ENCODE measurements at places on chromosomes 2 and 18. TPM values are rescaled to one million over a fixed set of nuclear protein-coding genes. Genes with fewer than 3 reads are reported as not detected.
A peak's percentile ranks its signal among the peaks of the same experiment; 100 is the strongest.

The PPP4R3B gene
- 30.3 TPM for total RNA-seq

GRCh38 chr2:38224181-38224580, 148.2 kb upstream of the CYP1B1 start:
- no peak for DNase-seq

The FABP1 gene
- not detected for total RNA-seq

The KANSL1L gene
- 17.4 TPM for total RNA-seq

- DNase-seq: no peak
Measured at GRCh38 chr2:172086241-172087206, 1.2 kb downstream of the DLX1 start.

The PPP1R1C gene
- total RNA-seq: 25.2 TPM

GRCh38 chr2:100073110-100073509, 69.3 kb downstream of the AFF3 start:
- peak; percentile 55 for DNase-seq

DNA sequence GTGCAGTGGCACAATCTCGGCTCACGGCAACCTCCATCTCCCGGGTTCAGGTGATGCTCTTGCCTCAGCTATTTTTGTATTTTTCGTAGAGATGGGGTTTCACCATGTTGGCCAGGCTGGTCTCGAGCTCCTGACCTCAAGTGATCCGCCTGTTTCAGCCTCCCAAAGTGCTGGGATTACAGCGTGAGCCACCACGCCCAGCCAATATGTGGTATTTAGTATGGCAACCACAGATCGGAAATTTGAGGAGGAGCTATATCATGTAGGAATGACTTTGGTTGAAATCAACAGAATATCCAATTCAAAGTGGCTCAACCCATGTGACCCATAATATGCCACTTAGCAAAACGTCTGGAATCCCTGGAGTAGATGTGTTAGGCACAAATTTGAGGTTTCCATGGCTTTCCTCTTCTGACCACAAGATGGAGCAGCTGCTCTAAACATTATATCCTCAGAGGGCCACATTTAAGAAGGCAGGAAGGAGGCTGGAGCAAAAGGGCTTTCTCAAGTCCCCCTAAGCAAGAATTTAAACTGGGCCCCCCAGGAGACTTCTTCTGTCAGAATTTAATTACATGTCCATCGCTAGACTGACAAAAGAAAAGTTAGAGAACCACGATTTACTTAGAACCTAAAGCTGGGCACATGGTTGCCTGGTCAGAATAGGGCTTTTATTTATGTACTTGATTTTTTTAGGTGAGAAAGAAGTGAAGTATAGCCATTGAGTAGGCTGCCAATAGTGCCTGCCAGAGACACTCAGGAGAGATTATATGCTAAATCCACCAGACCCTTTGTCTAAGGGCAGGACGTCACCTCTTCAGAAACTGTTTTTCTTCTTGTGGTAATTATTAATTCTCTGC, 49.6 kb upstream of the ITSN2 start:
- no peak for DNase-seq

DNA sequence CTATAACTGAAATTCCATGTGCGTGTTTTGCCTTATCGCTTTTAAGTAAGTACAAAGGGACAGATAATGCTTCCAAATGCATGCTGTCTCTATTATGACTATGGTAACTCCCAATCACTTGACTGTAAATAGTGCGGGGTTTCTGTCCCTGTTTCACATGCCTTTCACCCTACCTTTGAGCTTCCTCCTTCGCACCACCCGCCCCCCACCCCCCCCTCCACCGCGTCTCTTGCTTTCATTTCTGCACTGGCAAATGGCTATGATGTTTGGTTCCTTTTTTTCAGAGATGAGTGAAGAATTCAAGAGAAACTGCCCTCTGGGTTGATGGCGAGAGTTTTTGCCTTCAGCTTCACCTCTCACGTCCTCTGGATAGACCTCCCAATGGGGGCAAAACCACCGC, 25.0 kb upstream of the SPP2 start:
- DNase-seq: no peak

DNA sequence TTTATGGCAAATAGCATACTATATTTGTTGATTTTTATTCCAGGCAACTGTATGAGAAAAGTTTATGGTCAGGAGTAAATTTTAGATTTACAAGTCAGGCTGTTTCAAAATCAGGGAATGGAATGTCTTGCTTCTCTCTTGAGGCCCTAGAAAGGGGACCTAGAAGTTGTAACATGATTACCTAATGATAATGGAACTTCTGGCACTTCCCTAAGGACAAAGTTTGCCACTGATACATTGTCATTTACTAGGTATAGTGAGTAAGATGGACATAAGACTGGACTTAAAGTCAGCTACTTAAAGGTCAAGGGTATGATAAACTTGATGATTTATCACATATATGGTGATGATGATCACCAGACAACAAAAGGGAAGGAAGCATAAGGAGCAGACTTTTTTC, 103.3 kb upstream of the VRK2 start:
- no peak for DNase-seq

DNA sequence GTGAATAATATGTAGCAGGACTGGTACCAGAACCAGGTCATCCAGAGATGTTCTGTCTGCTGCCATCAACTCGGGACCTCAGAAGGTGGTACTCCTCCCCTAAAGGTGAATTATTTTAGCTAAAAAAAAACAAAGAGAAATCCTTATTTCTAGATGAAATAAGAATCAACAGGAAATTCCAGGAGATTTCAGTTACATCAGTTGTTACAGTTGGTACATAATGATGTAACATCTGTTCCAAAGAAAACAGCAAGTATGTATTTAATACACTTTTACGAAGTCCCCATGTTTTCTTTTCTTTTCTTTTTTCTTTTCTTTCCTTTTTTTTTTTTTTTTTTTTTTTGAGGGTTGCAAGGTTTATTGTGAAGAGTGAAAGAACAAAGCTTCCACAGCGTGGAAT, 33.6 kb upstream of the CD28 start:
- DNase-seq: no peak

GRCh38 chr2:95047629-95048510, 22.4 kb downstream of the MAL start:
- no peak for DNase-seq

The GYPC gene
- 114 TPM for total RNA-seq

- DNase-seq: no peak
Measured at GRCh38 chr2:230781130-230781797, 68.6 kb downstream of the CAB39 start.

DNA sequence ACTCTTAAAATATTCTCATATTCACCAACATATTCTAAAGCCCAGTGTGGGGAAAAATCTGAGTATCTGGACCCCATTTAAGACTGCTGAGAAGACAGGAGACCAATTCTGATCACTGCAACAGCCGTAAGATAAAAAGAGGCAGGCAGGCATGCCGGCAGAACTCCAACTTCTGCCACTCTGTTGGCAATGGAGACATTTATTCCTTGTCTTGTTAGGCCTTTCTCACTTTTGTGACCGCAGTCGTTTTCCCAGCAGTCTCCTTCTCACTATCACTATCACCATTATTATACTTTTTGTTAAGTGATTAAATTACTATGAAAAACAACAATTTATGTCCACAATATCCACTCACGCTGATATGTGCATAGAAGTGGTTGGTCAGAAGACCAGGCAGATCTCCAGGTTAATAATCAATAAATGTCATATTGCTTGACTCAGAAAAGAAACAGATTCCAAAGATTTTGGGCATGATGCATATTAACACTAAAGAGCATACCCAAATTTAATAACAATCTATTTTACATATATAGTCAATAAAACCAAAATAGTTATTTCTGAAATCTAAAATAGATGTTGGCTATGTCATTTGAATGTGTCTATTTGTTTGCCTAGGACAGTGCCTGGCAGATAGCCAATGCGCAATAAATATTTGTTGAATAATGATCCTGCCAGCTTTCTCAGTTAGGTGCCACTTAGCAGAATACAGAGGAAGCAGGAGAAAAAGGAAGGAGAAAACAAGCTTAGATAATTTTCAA, 38.2 kb downstream of the SESTD1 start:
- DNase-seq: peak; percentile 41

GRCh38 chr2:22020091-22020742, 896.4 kb downstream of the TDRD15 start:
- DNase-seq: no peak

DNA sequence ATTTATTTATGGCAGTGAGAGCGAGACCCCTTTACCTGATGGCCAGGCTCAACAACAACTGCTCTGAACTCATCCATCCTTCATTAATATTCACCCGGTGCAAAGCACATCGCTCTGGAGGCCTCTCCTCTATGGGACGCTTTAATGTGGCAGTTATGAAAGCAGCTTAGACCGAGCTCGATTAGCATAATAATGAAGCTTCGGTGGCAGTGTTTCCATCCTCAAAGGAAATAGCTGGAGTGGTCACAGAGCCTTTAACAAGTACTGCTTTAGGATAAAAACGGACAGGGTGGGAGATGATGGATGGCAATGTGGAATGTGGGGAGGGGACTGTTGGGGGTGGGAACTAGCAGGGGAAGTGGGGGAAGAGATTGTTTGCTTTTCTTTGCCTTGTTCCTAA, 243.9 kb downstream of the SLC4A3 start:
- no peak for DNase-seq

DNA sequence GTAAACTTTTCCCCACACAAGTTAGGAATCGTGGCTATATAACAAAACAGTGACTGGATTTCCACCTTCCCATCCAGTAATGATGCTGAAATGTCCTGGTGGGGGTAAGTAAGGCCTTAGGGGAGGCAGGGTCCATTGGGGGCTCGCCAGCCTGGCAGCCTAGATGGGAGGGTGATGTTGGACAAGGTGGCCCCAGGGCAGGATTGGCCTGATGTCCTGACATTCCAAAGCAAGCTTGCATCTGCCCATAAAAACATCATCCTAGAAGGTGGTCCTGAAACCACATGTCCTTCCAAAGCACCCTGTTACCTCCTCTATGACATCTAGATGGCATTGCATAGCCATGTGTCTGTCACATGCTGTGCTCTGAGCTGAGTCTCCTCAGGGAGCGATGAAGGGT, 54.1 kb upstream of the RAB6C start:
- DNase-seq: no peak

All from left ventricle myocardium superior (tissue), 1 donor.